Uterus (tissue), 4 donors: ENCODE measurements at places on chromosomes 7 and 10. TPM values are rescaled to one million over a fixed set of nuclear protein-coding genes. Genes with fewer than 3 reads are reported as not detected.

GRCh38 chr10:6203331-6204062, 765 bp downstream of the PFKFB3 start:
- DNase-seq: peak; percentile 61

Gene SLC29A4
- not detected for total RNA-seq

DNA sequence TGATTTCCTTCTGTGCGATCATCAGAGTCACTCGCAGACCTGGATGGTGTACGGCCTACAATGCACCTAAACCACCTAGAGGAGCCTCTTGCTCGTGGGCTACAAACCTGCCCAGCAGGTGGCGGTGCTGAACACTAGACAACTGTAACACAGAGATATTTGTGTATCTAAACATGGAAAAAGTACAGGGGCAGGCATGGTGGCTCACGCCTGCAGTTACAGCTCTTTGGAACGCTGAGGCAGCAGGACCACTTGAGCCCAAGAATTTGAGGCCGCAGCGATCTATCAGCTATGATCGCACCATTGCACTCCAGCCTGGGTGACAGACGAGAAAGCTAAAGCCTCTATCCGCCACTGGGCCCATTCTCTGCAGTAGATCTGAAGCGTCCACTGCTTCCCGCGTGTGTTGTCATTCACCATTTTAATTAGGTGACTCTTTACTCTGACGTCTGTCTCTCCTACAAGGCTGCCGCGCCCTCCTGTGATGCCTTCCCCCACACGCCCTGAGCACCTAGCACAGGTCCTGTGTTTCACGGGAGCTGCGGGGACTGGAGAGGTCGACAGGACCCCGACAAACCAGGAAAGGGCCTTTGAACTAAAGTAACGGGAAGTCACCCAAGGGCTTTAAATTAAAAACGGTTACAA, 774 bp downstream of the TUBGCP2 start:
- DNase-seq: peak; percentile 57

- no peak for DNase-seq
Observed at GRCh38 chr7:140732416-140732815, 35.9 kb downstream of the NDUFB2 start.

GRCh38 chr7:158007697-158008257, 579.8 kb downstream of the PTPRN2 start:
- DNase-seq: no peak

DNA sequence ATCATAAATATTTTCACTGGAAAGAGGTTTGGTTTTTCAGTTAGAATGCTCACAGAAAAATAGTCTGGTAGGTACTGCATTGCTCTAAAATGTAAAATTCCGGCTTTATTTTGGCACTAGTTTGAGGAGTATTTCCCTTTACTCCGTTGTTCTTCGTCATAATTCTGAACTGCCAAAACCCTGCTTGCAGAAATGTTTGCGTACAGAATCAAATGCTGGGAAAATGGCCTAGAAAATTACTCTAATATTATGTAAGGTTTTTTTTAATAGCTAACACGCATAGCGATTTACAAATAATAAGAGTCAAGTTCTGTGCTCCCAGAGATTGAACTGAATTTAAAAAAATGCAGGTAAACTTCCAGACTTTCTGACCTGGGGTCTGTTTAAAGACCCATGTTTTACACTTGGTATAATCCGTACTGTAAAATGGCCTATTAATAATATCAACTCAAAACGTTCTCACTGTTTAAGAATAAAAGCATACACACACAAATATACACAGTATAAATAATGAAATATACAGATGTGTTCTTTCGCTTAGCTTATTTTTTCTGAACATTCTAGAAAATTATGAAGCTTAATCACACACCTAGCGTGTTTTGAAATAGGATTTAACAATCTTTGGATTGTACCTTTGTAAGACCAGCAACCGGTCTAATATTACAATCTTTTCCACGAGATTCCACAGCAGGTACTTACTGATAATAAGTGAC, 23.5 kb upstream of the ANLN start:
- no peak for DNase-seq

Gene CCSER2
- 112 TPM for total RNA-seq
